Vagina (tissue), 2 donors: ENCODE measurements at places on chromosomes 2 and 18.
A peak's percentile ranks its signal among the peaks of the same experiment; 100 is the strongest.

DNA sequence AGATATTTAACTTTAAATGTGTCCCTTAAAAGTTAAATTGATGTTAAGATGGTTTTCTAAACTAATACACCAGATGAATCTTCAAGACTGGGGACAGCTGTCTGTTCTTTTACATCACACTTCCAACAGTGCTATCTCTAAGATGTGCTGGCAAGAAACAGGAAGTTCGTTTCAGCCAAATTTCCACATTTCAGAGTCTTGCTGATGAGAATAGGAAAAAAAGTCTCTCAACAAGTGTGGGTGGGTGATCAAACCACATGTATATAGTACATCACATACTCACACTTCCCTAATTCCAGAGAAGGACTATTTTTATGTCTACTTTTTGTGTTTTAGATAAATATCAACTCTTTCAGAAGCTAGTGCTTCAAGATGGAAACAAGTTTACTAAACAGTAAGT lies 1712.8 kb upstream of the TMEFF2 start:
- no peak for DNase-seq

- DNase-seq = no peak
Observed at GRCh38 chr18:26863122-26863879, 2.2 kb downstream of the AQP4 start.

DNA sequence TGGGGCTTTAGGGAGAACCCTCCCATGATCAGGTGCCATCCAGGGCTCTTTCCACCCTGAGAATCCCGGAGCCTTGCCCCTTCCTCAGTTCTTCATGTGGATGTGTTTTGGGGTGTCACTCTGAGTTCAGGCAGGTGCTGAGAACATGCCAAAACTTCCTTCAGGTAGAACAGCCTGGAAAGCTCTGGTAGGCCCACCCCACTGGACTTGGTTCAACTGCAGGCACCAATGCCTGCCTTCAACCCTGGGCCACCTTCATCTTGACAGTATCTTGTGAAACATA lies 85.8 kb downstream of the EPAS1 start:
- DNase-seq = peak; percentile 84

DNA sequence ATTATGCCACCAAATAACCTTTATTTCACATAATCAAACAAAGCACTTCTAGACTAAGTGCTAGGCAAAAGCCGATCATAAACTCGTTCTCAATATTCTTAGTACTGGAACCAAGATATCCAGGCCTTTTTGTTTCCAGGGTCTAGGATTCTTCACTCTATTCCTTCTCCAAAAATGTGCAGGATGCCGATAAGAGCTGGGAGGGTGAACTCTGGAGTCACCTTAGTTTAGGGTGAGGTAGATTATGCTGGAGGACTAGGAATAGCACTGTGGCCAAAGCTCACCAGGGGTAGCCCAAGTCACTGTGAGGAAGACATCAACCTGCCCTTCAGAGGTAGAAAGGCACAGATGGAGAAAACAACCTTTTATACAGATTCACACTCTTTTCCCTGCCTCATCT lies 37.3 kb downstream of the LONRF2 start:
- no peak for DNase-seq

- no peak for DNase-seq
Observed at GRCh38 chr2:166092889-166093288, 34.9 kb downstream of the SCN1A start.

DNA sequence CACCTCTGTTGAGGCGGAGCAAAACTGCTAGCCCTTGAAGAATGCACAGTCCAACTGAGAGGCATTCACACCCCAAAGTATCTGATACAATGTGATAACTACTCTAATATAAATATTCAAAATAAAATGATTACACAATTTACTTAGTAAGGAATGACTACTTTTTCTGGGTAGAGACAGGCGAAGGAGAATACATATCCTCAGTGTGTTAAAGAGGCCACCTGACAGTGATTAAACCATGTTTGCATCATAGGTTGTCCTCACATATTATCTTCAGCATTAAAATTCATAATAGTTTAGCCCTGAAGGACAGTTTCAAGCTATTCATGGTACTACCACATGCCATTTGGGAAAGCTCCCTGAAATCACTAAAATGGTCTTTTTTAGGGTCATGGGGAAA lies 16.9 kb upstream of the BAZ2B start:
- DNase-seq = no peak

GRCh38 chr2:63784461-63784860 lies 57.2 kb upstream of the UGP2 start:
- DNase-seq = no peak

DNA sequence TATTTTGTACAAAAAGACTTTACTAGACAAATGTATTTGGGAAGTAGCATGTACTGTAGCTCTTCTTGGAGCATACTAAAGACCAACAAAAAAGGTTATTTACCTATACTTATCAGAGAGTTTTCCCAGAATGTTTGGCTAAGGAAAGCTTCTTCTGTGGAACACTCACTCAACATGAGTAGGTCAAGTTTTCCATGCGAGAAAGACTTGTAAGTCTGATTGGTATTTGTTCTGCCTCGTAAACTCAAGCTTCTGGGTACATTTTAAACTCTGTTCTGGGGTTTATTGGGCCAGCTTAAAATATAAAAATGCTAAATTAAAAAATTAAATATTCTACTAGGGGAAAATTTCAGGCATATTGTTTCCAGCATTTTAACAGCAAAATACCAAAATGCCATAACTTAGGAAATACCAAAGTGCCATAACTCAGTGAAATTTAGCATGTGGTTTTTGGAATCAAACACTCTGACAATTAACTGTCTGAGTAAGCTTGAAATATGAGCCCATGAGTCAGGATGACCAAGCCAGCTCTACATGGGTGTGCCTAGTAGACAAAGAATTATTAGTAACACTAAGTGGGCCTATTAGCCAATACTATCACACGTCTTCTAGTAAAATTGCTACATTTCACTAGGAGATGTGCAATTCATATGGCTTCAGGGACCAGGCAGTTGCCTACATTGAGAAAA lies 47.3 kb upstream of the SERPINE2 start:
- no peak for DNase-seq

GRCh38 chr2:207352978-207353671 lies 176.6 kb upstream of the CREB1 start:
- DNase-seq = no peak

DNA sequence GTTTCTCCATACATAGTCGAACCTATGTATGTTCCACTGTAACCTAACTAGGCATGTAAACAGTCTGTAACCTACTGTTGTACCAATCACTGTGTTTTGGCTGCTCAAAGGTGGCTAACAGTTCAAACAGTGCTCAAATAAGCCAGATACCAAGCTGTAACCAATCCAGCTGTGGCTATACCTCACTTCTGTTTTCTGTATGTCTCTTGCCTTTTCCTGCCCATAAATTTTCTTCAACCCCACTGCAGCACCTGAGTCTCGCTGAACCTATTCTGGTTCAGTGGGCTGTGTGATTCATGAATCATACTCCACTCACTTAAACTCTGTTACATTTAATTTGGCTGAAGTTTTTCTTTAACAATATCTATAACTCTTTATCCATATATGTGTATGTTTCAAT lies 340.7 kb downstream of the LPIN1 start:
- no peak for DNase-seq

DNA sequence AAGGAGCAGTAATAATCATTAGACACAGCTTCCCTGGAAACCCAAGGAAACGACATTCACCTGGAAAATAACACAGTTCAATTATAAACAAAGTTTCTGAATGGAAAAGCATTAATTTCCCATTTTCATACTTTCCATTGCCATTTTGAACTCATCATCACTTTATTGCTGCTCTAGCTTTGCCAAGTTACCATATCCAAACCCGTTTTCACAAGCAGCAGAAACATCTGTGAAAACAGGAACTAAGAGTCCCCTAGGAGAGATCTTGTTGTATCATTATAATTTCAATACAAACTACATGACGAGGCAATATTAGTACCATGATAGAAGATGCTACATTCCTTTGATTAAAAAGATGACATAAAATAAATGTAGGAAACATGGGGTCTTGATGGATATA lies 597.0 kb upstream of the NRXN1 start:
- DNase-seq = no peak

- DNase-seq = no peak
Observed at GRCh38 chr2:116088236-116088635, 1645.8 kb downstream of the DPP10 start.

GRCh38 chr2:126837966-126838715 lies 60.5 kb upstream of the TEX51 start:
- DNase-seq = peak; percentile 89

DNA sequence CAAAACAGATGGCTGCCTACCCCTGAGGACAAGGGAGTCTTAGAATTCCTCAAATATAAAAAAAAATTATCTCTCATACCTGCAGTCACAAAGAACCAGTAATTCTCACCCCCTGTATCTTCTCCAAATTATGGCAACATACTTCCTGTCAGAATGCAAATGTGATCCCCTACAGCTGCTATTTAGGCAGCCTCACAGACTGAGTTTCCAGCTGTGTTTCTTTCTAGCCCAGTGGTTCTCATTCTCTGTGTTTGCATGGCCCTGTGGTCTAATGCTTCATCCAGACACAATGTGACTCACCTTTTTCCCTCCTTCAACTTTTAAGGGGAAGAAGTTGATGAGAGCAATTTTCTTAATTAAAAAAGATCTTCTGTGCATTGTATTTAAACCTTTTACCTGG lies 726.3 kb downstream of the TSN start:
- no peak for DNase-seq

DNA sequence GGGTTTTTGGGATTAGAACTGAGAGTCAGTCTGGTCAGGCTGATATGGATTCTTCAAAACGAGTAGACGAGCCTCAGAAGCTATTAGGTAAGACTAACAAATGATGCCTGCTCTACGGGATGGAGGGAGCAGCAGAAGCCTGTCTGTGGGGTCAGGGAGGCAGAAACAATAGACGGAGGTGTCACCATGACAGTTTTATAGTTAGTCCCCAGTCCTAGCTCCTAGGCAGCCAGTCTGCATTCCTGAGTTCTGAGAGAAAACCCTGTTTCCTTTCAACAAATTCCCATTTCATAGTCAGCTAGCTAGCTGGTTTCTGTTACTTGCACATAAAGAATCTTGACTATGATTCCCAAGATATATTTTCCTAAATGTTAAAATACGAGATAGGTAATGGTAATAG lies 542.1 kb downstream of the PID1 start:
- DNase-seq = no peak

- no peak for DNase-seq
Observed at GRCh38 chr2:8527031-8527430, 154.8 kb upstream of the ID2 start.

- no peak for DNase-seq
Observed at GRCh38 chr2:3523551-3524041, 4.3 kb upstream of the ADI1 start.

DNA sequence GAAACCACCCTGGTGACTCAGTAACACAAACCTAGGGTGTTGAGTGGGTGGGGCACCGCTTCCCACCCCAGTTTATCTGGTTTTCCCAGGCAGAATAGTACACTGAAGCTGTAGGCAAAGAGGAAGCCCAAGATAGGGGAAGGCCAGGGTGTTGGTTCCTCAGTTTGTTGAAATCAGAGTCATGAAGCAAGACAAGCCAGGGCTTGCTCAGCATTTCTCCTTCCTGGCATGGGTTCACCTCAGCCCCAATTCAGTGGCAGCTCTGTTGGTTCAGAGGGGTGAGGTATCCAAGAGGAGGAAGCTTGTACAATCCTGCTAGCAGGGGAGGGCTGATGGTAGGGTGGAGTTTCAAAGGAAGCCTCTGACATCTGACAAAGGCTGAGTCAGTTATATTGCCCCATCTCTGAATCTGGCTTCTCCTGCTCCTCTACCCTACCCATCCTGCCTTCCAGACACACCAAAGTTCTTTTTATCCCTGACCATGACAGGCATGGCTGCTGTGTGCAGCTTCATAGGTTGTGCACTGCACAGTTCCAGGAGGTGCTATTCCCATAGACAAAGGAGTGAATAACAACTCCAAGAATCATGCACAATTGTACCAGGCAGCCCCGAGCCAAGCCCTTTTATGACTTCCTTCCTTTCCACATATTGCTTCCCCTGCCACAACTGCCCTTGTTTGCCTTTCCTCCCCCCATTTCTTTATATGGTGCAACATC lies 24.9 kb upstream of the RAB10 start:
- peak; percentile 97 for DNase-seq

DNA sequence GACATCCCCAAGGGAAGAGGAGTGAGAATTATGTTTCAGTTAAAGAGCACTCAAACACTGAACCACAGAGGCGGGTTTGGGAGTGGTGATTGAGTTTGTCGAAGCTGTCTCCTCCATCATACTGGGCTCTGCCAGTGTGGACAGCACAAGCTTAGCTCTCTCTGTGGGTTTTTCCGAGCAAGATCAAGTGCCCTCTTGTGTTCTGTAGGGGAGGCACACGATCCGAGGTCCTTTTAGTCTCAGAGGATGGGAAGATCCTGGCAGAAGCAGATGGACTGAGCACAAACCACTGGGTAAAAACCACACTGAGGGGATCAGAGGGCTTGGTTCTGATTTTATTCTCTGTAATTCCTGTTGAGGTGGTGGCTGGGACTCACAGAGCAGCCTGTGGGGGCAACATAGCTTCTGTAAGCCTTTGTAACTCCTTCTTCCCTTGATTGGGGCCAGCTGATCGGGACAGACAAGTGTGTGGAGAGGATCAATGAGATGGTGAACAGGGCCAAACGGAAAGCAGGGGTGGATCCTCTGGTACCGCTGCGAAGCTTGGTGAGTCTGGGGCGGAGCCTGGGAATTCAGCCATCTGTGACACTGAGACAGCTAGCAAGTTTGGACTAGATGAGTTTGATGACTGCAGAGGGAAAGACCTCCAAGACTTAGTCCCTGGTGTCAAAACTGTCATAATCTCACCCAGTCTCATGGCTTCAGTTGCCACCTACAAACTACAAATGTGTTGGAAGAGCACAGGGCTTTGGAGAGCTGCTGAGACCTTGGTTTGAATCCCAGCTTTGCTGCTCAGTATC lies 2.0 kb downstream of the NAGK start:
- DNase-seq = no peak

DNA sequence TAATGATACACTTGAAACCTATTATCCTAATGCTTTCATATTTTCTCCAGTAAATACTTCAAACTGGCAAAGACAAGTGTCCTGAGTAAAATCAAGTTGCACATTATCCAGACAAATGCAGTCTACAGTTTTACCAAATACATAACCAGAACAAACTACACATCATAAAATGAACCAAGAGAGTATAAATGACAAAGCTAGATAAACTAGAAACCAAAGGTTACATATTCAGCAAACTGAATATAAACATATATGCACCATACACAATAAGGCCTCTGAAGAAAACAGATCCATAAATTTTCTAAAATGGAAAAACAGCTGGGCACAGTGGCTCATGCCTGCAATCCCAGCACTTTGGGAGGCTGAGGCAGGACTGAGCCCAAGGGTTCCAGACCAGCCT lies 47.0 kb downstream of the HYCC2 start:
- DNase-seq = no peak

GRCh38 chr2:60532421-60532820 lies 21.0 kb downstream of the BCL11A start:
- no peak for DNase-seq
